Tracheal epithelial cell (primary cell): ENCODE measurements at places on chromosomes 13 and 19. TPM values are rescaled to one million over a fixed set of nuclear protein-coding genes. Genes with fewer than 3 reads are reported as not detected.

Gene HIPK4
- total RNA-seq = not detected in 2 replicates

Gene GJB6
- 22.4 and 51.8 TPM in 2 replicates for total RNA-seq

Gene DMPK
- 5.1 and 9.6 TPM in 2 replicates for total RNA-seq

Gene FFAR2
- total RNA-seq = 0.24 TPM in 1 of 2 replicates, not detected in the other

Gene CGB8
- 0.48 TPM in 1 of 2 replicates, not detected in the other for total RNA-seq

Gene CGB5
- total RNA-seq = 0.24 TPM in 1 of 2 replicates, not detected in the other

Gene PTPRH
- total RNA-seq = 1.7 and 3.0 TPM in 2 replicates

Gene BCL3
- 1.7 and 3.1 TPM in 2 replicates for total RNA-seq

Gene FBN3
- total RNA-seq = not detected in 2 replicates

Gene B3GNT3
- total RNA-seq = 4.8 and 12.1 TPM in 2 replicates

Gene SIGLEC10
- not detected in 2 replicates for total RNA-seq

Gene GATAD2A
- total RNA-seq = 36.0 and 61.7 TPM in 2 replicates

Gene CASP14
- total RNA-seq = 0.21 and 0.72 TPM in 2 replicates

Gene ZNF420
- 4.3 and 7.5 TPM in 2 replicates for total RNA-seq

Gene STARD13
- total RNA-seq = 0.85 and 4.3 TPM in 2 replicates

Gene TOMM40
- total RNA-seq = 72.0 and 100 TPM in 2 replicates

Gene ZNF497
- 1.9 and 2.1 TPM in 2 replicates for total RNA-seq

Gene IZUMO1
- total RNA-seq = not detected in 2 replicates

Gene KIRREL2
- not detected in 2 replicates for total RNA-seq

Gene FGF21
- total RNA-seq = not detected in 2 replicates

Gene RGCC
- total RNA-seq = 1.9 and 26.4 TPM in 2 replicates

Gene IGFL1
- 1.4 TPM in 1 of 2 replicates, not detected in the other for total RNA-seq

Gene PEG3
- total RNA-seq = 0.43 and 0.48 TPM in 2 replicates

Gene NKG7
- not detected in 2 replicates for total RNA-seq

Gene CEACAM5
- total RNA-seq = 8.3 TPM in 1 of 2 replicates, not detected in the other

Gene CCDC61
- 5.3 and 6.2 TPM in 2 replicates for total RNA-seq

Gene UBL3
- 8.7 and 14.3 TPM in 2 replicates for total RNA-seq

Gene SHFL
- 4.5 and 15.2 TPM in 2 replicates for total RNA-seq
